ENCODE measurements at places on chromosomes 5 and 9.

DNA sequence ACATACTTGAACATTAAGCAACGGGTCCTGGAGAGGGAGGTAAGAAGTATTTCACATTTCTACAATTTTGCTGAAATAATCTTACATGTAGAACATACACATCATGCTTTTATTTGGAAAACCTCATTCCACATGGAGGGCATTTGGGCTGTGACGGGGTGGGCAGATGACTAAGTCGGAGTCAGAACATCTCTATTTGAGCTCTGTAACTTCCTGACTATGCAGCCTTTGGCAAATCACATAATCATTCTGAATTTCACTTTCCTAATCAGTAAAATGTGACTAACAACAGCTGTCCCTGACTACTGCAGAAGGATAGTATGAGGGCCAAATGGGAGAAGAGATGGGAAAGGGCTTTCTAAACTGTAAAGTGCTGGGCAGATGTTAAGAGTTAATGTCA is 17.1 kb upstream of the IL6ST start:
- DNase-seq = no peak

GRCh38 chr5:146516151-146516475 is at the start of gene GPR151:
TSS of gene GPR151 (minus strand) at chr5:146516190. CDS start at chr5:146516113, 77 bp downstream.
- DNase-seq = no peak

- DNase-seq = no peak
Measured at GRCh38 chr5:141328231-141328630, 2.1 kb upstream of the PCDHGA1 start.

DNA sequence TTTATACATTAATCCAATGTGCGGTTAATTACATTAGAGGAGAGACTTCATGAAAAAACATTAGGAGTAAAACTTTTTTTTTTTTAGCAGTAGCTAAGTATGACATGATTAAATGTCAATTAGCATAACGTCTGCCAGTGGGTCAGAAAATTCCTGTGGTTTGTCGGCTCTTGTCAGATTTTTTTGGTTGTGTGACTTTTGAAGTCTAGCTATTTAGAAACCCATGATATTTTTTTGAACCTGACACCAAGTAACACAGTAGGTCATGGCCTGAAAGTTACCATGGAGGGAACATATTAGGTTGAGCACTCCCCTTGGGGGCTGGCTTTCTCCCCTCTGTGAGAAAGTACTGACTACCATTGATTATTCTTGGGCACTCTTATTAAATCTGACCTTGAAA is 84.8 kb upstream of the ALDH1A1 start:
- DNase-seq = no peak

DNA sequence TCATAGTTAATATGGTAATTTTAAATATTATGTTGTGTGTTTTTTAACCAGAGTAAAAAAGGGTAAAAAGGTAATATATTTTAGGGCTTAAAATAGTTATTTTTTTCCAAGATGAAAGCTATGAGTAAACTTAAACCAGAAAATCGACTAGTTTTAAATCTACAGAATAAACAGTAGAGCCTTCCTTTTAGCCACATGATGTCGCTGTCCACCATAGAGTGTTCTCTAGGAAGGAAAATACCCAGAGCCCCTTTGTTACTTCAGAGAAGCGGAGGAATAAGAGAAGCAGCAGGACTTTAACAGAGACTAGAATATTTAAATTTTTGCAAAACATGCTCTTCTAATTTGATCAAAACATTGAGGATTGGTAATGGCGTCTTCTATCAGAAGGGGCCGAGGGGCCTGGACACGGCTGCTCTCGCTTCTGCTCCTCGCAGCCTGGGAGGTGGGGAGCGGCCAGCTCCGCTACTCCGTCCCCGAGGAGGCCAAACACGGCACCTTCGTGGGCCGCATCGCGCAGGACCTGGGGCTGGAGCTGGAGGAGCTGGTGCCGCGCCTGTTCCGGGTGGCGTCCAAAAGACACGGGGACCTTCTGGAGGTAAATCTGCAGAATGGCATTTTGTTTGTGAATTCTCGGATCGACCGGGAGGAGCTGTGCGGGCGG is at the start of gene PCDHA2:
TSS of gene PCDHA2 (plus strand) at position 258 of the 664 bp plus-strand sequence.
- DNase-seq = no peak
